ENCODE measurements at places on chromosomes 2 and 18. TPM values are rescaled to one million over a fixed set of nuclear protein-coding genes. Genes with fewer than 3 reads are reported as not detected.

GRCh38 chr18:11937874-11938478 lies 29.9 kb upstream of the MPPE1 start:
- no peak for DNase-seq
- H3K4me1 ChIP-seq = no peaks in the 10 kb centered on the region
- H3K27ac ChIP-seq = no peak overlapping the region
- H3K4me3 ChIP-seq = no peak overlapping the region
- H3K27me3 ChIP-seq = no peaks in the 10 kb centered on the region

Gene OTOS
- not detected for total RNA-seq

DNA sequence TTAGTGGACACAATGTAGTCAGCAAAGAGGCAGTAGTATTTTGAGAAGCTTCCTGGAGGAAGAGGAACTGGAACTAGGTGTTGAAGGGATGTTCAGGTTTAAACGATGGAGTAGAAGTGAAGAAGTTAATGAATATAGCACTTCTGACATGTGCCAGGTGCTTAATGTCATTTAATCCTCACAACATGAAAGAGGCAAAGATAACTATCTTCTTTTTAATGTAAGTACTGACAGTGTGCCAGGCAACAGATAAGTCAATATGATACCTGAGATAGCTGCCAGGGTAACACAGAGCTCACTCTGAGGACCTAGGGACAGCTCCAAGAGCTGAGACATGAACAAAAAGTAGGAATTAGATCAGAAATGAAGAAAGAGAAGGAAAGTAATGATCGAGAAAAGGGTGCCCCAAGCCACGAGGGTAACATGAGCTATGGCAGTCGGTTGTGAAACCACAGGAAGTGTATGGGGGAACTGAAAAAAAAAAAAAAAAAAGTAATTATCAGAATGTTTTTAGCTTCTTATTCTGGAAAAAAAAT lies 140.7 kb downstream of the RNF144A start:
- no peaks in the 10 kb centered on the region for H3K36me3 ChIP-seq
- H3K4me1 ChIP-seq = no peaks in the 10 kb centered on the region
- H3K27me3 ChIP-seq = no peaks in the 10 kb centered on the region
- H3K27ac ChIP-seq = no peak overlapping the region
- H3K4me3 ChIP-seq = no peak overlapping the region

- H3K4me1 ChIP-seq = no peaks in the 10 kb centered on the region
- H3K27ac ChIP-seq = no peak overlapping the region
- H3K27me3 ChIP-seq = no peaks in the 10 kb centered on the region
- no peak for DNase-seq
Measured at GRCh38 chr2:219609149-219609750, 11.6 kb downstream of the STK11IP start.

Gene CCDC121
- 1.5 TPM for total RNA-seq

Gene NDC80
- 40.3 TPM for total RNA-seq

Gene TNFAIP6
- 2.0 TPM for total RNA-seq

Gene EGR4
- not detected for total RNA-seq

DNA sequence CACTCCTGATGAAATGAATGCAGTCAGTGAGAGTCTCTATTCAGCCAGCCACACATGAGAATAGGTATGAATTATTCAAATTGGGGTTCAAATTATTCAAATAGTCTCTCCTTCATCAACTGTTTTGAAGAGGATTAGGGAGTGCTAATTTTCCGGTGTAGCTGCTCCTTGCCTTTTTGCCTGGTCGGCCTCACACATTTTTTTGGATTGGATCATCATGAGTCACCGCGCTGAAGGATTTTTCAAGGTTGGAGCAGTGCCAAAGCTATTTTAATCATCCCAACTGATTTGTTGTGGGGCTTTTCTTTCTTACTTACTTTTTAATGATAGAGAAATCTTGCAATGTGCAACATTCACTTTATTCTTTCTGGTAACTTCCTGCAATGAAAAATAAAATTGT lies 2.4 kb upstream of the DTNA start:
- no peaks in the 10 kb centered on the region for H3K27me3 ChIP-seq
- no peak overlapping the region for H3K27ac ChIP-seq
- DNase-seq = no peak

GRCh38 chr2:219434718-219435525 lies at the start of gene SPEG:
Gene SPEG (plus strand): TSS chr2:219434843. CDS start chr2:219434978, 135 bp downstream.
- no peaks in the 10 kb centered on the region for H3K36me3 ChIP-seq
- no peak within 1 kb of the TSS for H3K27ac ChIP-seq
- no peak for DNase-seq
- peak within 1 kb of the TSS; percentile 43 for H3K4me3 ChIP-seq

DNA sequence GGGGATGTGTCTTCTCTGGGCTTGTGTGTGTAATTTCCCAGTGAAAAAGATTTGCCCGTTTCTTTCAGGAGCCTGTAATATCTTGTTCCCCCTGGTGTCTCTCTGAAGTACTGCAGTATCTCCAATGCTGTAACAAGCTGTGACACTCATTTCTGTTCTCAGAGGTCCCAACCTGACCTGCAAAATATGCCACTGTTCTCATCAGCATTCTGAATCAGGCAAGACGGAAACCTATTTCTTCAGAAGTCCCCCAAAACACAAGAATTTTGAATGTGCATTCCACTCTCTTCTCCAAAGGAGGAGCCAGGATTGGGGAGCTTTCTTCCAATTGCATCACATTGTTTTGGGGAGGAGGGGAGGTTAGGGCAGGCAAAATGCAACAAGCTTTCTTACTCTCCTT lies 77.0 kb upstream of the CNGA3 start:
- no peak overlapping the region for H3K27ac ChIP-seq
- no peak for DNase-seq
- no peaks in the 10 kb centered on the region for H3K27me3 ChIP-seq
- H3K4me1 ChIP-seq = no peaks in the 10 kb centered on the region

DNA sequence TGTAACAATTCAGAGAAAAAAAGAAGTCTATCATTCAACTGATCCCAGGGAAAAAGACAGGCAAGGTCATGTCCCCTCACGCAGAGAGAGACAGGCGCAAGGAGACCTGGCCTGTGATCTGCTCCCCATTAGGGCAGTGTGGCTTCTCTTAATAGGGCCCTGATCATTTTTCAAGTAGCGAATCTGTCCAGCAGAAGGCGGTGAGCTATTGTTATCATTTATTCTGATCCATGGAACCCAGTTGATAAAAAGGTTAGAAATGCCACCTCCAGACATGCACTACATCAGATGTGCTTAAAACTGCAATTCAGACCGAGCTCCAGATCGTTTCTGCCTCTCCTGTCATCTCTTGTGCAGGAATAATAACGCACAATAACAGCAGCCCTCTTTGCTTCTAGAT lies 1025.6 kb upstream of the PIK3C3 start:
- no peaks in the 10 kb centered on the region for H3K4me1 ChIP-seq
- no peaks in the 10 kb centered on the region for H3K36me3 ChIP-seq

GRCh38 chr2:160388464-160389263 lies 104.9 kb downstream of the RBMS1 start:
- no peaks in the 10 kb centered on the region for H3K36me3 ChIP-seq
- no peak overlapping the region for H3K27ac ChIP-seq
- DNase-seq = no peak
- peaks cover 17% of the 10 kb centered on the region for H3K4me1 ChIP-seq

Gene LIPG
- 11.8 TPM for total RNA-seq

- H3K27ac ChIP-seq = no peak overlapping the region
- no peaks in the 10 kb centered on the region for H3K27me3 ChIP-seq
- H3K36me3 ChIP-seq = no peaks in the 10 kb centered on the region
- H3K4me1 ChIP-seq = no peaks in the 10 kb centered on the region
- no peak for DNase-seq
- H3K4me3 ChIP-seq = no peak overlapping the region
Measured at GRCh38 chr18:13308369-13308768, 89.8 kb downstream of the LDLRAD4 start.

Gene ZNF519
- total RNA-seq = 40.4 TPM

GRCh38 chr18:5853253-5853652 lies 42.1 kb downstream of the TMEM200C start:
- H3K36me3 ChIP-seq = no peaks in the 10 kb centered on the region
- no peak overlapping the region for H3K4me3 ChIP-seq
- no peaks in the 10 kb centered on the region for H3K27me3 ChIP-seq
- no peaks in the 10 kb centered on the region for H3K4me1 ChIP-seq

Gene NOL4
- total RNA-seq = 2.6 TPM

DNA sequence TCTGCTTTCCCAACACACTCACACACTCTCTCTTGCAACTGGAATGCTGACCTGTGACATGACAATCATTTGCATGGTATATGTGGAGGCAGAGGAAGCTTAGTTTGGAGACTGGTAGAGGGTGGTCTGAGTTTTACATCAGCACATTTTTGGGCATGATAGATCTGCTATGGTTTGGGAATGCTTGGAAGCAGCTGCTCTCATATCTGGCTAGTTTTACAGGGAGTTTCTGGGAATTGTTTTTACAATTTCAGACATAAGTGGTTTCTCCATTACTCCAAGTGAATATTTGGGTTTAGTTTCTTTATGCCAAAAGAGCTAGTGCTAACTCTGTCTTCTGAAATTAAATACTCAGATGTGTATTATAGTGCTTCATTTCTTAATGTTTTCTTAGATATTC lies 977.6 kb downstream of the SUCLG1 start:
- no peak overlapping the region for H3K27ac ChIP-seq
- no peaks in the 10 kb centered on the region for H3K36me3 ChIP-seq
- H3K4me1 ChIP-seq = no peaks in the 10 kb centered on the region
- no peaks in the 10 kb centered on the region for H3K27me3 ChIP-seq
- H3K4me3 ChIP-seq = no peak overlapping the region

Gene IL1RL1
- not detected for total RNA-seq

Gene PLB1
- total RNA-seq = 0.20 TPM

- H3K36me3 ChIP-seq = no peaks in the 10 kb centered on the region
- H3K4me1 ChIP-seq = peaks cover 1% of the 10 kb centered on the region
- no peak overlapping the region for H3K27ac ChIP-seq
- no peak overlapping the region for H3K4me3 ChIP-seq
- H3K27me3 ChIP-seq = no peaks in the 10 kb centered on the region
Measured at GRCh38 chr2:28352104-28352503, 40.6 kb upstream of the FOSL2 start.

DNA sequence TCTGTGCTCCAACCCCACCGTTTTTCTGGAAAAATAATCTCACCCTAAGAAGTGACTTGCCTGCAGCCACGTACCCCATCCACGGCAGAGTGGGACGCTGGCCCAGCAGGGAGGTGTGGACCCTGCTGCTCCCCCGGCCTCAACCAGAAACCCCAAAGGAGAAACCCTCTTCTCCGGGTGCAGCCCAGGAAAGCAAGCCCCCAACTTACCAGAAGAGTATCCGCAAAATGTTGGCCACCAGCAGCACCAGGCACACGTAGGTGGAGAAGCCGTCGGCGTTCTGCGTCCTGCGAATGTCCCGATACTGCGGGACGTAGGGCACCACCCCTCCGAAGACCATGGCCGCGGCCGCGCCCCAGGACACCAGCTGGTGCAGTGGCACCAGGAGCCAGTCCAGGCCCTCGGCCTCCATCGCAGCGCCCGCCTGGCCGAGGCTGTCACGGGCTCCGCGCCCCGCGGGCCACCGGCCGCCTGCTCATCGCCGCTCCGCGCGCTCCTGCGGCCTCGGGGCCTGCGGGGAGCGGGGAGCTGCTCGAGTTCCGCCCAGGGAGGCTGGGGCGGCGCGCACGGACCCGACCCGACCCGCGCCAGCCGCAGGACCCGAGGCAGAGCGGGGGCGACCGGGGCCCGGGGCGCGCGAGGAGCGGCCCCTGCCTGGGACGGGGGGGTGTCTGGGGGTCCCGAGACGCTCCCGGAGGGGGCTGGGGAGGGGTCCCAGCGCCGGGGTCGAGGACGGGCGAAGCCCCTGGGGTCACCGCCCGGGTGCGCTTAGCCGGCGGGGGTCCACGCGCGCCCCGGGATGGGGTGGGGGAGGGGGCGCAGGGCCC lies 725 bp downstream of the SLC66A2 start:
- peaks cover 9% of the 10 kb centered on the region for H3K4me1 ChIP-seq
- DNase-seq = no peak
- H3K36me3 ChIP-seq = no peaks in the 10 kb centered on the region
- peak overlapping the region; percentile 69 for H3K4me3 ChIP-seq

DNA sequence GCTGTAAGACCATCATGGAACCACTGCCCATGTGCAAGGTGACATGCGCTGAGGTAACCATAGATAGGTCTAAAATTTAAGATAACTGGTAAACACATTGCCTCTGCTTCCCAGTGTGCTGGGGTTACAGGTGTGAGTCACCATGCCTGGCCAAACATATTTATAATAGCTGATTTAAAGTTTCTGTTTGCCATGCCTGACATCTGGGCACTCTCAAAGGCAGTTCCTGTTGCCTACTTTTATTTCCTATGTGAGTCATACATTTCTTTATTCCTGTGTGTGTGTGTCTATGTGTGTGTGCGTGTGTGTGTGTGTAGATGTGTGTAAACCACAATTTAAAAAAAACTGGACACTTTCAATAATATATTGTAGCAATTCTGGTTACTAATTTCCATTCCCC lies 415.2 kb upstream of the NETO1 start:
- H3K27ac ChIP-seq = no peak overlapping the region
- no peaks in the 10 kb centered on the region for H3K36me3 ChIP-seq
- no peak for DNase-seq
- H3K27me3 ChIP-seq = no peaks in the 10 kb centered on the region
- no peaks in the 10 kb centered on the region for H3K4me1 ChIP-seq

GRCh38 chr2:226581004-226581403 lies 218.6 kb downstream of the IRS1 start:
- no peak for DNase-seq
- H3K4me1 ChIP-seq = no peaks in the 10 kb centered on the region
- H3K27ac ChIP-seq = no peak overlapping the region
- no peaks in the 10 kb centered on the region for H3K36me3 ChIP-seq
- H3K4me3 ChIP-seq = no peak overlapping the region

Data from H1 (cell line).